ENCODE measurements at places on chromosomes 12 and 14.
A peak's percentile ranks its signal among the peaks of the same experiment; 100 is the strongest.

- DNase-seq: peak; percentile 8
These were observed 505 bp upstream of the HEBP1 start for GRCh38 chr12:13000616-13000924.

GRCh38 chr12:112191840-112192321 is 66.5 kb downstream of the TRAFD1 start:
- DNase-seq: no peak

- DNase-seq: no peak
These were observed 515.9 kb upstream of the TBX3 start for GRCh38 chr12:115199831-115200230.

- DNase-seq: no peak
These were observed 27.5 kb upstream of the DENND5B start for GRCh38 chr12:31618228-31619025.

- DNase-seq: no peak
These were observed 110.3 kb downstream of the GCH1 start for GRCh38 chr14:54792288-54792687.

GRCh38 chr12:80422550-80422949 is 21.5 kb upstream of the PTPRQ start:
- no peak for DNase-seq

All from NCI-H2029 treated with DMSO at 0.1 percent for 48 hours (cell line).